GOT3 (cell line): ENCODE measurements at places on chromosomes 1 and 21.

DNA sequence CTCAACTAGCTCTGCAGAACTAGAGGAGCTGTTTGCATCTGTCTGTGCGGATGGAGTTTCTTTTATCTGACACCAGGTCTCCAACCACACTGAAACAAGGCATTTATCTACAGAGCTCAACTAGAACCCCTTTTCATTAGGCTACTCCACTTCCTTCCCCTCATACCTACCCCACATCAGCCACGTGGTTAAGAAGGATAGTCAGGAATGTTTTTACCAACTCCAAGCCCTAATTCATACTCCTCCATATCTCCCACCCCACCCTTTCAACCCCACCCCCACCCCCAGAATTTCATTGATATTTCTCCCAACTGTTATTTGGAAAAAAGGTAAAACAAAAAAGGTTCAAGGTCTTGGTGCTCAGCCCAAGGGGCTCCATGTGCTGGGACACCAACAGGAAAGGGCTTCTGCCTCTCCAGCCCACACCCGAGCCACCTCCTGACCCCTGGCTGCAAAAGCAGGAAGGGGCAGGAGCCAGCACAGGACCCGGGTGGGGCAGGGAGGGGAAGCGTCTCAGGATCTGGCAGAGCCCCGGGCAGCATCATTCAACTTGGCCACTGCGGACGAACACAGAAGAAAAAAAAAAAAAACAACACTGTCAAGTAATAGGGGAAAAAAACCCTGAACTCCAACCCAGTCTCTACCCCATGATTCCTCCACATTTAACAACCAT is 7.0 kb downstream of the ENSA start:
- DNase-seq: no peak

- DNase-seq: no peak
These were observed 402.1 kb upstream of the B3GALT2 start for GRCh38 chr1:193588311-193589082.

DNA sequence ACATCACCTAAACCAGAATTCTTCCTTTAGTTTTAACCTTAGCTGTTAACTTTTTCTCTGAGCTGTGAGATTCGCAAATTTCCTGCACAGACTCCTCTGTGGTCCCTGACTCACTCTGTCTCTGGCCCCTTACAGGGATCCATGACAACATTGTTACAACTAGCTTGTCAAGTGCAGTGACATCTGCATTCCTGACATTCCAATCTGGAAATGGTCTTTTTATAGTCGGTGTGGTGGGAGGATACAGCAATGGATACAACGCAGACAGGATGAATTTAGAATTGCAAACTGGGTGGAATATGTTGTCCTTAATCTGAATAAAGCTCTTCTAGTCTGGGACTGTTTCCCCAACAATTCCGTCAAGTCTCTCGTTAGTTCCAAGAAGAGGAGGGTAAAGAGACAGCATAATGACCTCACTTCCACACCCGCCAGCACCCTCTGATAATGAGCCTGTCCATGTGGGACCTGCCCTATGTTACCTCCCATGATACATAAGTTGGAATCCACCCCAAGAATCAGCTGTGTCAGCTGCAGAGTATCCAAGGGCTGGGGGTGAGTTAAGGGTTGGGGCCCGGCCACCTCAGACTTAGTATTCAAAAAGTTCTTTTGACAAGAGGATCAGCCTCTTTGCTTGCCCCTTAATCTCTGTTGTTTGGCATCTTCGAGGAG is 49.4 kb downstream of the ILDR2 start:
- DNase-seq: no peak

- DNase-seq: no peak
These were observed 20.0 kb downstream of the OR10J1 start for GRCh38 chr1:159459551-159459950.

DNA sequence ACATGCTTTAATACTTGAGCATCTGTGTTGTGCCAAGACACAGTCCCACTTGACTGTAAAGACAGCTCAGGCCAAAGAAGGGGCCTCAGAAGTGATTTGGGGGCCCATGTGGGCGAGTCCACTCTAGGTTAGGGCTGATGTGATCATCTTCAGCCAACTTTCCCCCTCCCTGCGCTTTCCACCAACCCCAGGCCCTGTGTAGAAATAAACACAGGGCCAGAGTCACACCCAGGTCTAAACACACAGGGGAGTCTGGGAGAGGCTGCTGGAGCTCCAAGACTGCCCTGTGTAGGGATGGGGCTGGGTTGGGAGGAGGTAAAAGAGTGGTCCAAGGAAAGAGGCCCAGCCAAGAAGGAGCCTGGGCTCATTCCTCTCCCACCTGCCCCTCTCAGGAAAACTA is 2.5 kb upstream of the WNT2B start:
- no peak for DNase-seq

DNA sequence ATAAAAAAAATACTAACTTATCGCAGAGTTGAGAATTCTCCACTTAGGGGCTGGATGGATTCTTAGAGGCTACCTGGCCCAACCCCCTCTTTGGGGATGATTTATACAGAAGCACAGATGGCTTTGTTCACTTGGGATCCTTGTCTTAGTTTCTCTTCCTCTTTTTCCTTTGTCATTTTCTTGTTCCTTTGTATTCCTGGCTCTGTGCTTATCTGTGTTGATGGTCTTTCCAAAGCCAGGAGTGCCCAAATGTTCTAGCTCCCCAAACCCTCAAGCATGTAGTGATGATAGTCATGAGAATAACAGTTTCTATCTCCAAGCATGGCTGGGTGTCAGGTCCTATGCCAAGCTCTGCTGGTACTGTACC is 27.4 kb downstream of the EPHB2 start:
- DNase-seq: no peak

- no peak for DNase-seq
These were observed 125.6 kb downstream of the CACNA1E start for GRCh38 chr1:181608948-181609347.
